ENCODE measurements at places on chromosomes 1 and 21.
A peak's percentile ranks its signal among the peaks of the same experiment; 100 is the strongest.

GRCh38 chr1:12553963-12554362 lies 64.0 kb downstream of the DHRS3 start:
- no peak for DNase-seq

- DNase-seq: peak; percentile 70
Measured at GRCh38 chr1:52588535-52588934, 13.6 kb upstream of the GPX7 start.

DNA sequence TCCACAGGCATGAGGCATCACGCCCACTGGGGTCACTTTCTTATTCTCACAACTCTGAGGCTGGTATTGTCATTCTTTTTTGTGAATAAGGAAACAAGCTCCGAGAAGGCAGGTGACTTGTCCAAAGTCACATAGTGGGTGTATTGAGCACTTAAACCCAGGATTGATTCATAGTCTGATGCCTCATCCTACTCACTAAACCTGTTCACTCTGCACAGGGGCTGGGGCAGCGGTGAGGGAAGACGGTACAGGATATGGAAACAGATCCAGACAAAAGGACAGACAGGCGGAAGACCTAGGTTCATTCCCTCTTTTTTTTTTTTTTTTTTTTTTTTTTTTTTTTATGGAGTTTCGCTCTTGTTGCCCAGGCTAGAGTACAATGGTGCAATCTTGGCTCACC lies 56.6 kb downstream of the NKAIN1 start:
- DNase-seq: no peak

DNA sequence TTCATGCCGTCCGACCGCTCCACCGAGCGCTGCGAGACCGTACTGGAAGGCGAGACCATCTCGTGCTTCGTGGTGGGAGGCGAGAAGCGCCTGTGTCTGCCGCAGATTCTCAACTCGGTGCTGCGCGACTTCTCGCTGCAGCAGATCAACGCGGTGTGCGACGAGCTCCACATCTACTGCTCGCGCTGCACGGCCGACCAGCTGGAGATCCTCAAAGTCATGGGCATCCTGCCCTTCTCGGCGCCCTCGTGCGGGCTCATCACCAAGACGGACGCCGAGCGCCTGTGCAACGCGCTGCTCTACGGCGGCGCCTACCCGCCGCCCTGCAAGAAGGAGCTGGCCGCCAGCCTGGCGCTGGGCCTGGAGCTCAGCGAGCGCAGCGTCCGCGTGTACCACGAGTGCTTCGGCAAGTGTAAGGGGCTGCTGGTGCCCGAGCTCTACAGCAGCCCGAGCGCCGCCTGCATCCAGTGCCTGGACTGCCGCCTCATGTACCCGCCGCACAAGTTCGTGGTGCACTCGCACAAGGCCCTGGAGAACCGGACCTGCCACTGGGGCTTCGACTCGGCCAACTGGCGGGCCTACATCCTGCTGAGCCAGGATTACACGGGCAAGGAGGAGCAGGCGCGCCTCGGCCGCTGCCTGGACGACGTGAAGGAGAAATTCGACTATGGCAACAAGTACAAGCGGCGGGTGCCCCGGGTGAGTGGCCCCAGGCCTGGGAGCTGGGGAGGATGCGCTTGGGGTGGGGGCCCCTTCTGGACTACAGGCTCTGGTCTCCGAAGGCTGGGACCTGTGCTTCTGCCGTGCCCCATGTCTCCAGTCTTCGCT lies 1.1 kb downstream of the SKI start:
- DNase-seq: no peak

- DNase-seq: no peak
Measured at GRCh38 chr1:22349362-22350043, 102.1 kb upstream of the ZBTB40 start.

DNA sequence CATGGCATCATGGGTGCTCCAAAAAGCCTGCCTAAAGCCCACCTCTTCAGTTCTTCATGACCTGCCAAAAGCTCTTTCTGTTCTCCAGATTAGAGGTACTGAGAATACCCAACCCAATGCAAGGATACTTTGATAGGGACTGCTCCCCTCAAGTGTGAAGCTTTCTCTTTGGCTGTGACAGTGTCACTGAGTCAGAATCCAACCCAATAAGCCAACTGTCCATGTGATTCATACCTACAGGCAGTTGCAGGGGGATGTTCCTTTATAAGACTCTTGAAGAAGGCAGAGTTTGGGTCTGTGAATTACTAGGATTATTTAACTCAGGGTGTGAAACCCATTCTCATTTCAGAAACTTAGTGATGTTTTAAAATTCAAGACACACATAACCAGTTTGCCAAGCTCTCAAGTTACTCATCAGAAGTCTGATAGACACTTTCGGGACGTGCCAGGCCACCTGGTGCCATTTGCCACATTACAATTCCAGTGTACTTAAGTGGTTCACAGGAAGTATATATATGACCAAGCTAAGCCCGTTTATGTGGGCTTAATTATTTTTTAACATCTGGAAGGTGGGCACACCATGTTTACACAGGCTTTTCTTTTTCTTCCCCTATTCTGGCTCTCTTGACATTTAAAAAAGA lies 265.8 kb downstream of the NFIA start:
- DNase-seq: no peak

DNA sequence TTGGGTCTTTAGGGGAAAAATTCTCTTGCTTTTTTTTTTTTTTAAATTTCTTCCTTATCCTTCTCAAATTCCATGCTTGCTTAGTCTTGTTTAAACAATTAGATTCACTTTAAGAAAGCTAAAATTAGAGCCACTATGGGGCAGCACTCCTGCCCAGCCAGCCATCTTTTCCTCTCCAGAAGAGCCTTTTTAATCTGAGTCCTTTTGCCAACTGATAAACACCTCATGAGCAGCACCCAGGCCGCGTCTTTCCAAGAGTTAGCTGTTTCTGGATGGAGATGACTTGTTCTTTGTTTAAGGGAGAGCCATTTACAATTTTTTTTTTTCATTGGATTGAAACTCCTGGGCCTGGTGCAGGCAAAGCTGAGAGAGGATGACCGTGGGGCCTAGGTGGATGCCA lies 53.3 kb upstream of the TSPAN2 start:
- DNase-seq: no peak

- DNase-seq: peak; percentile 14
Measured at GRCh38 chr1:39258146-39258924, 53.8 kb downstream of the MACF1 start.

DNA sequence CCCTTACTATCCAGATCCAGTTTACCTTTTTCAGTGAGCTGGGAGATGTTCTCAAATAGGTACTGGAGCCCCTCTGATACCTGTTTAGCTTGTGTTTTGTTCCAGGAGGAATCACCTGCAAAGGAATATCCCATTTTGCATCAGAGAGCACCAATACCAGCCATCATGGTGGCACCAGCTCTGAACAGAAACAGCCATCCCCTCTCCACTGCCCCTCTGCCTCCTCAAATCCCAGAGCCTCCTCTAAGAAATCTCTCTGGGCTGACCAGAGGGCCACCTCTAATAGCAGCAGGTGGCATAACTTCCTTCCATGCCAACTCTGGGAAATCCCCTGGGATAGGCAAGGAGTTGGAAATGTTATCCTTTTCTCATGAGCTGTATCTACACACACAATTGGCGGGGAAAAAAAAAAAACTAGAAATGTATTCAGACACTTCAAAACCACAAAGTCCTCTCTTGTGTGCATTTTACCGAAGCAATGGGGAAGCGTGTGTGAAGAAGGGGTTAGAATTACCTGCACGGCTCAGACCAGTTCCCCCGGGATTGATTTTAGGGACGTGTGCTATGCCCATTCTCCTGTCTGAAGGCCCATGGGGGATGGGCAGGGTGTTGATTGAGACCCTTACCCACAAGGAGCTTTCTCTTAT lies 2.4 kb downstream of the PGLYRP4 start:
- no peak for DNase-seq

DNA sequence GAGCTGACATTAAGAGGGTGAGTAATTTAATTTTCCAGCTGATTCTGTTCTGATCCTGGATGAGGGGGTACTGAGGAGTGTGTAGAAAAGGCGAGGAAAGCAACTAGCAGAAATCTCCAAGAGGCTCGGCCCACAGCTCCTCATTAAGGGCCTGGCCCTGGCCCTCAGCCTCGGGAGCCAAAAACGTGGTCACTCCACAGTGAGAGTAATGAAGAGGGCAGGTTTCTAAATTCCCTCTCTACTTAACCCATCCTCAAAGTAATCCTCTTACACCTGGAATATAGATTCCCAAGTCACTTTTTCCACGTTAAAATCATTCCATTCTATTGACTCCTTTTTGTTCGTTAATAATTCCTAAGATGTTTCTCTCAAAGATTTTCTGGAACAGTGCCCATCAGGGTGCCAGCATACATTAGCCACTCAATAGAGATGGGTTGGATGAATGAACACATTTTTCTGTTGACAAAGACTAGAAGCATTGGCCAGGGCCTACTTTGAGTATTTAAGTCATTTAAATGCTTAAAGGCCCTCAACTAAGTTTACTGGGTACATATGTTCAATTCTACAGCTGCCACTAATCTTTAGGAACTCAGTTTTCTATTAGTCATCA lies 1.1 kb upstream of the COL11A1 start:
- no peak for DNase-seq

- no peak for DNase-seq
Measured at GRCh38 chr1:15405106-15405850, 4.4 kb upstream of the EFHD2 start.

GRCh38 chr1:96360036-96360795 lies 361.4 kb upstream of the PTBP2 start:
- no peak for DNase-seq

- DNase-seq: no peak
Measured at GRCh38 chr1:30801771-30802198, 44.2 kb upstream of the LAPTM5 start.

DNA sequence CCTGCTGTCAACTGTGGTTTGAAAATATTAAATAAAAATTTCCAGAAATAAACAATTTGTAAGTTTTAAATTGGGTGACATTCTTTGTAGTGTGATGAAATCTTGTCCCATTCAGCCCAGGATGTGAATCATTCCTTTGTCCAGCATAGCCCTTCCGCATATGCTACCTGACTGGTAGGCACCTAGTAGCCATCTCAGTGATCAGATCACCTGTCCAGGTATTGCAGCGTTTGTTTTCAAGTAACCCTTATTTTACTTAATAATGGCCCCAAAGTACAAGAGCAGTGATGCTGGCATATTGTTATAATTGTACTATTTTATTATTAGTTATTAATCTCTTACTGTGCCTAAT lies 351.6 kb upstream of the B3GALT2 start:
- no peak for DNase-seq

DNA sequence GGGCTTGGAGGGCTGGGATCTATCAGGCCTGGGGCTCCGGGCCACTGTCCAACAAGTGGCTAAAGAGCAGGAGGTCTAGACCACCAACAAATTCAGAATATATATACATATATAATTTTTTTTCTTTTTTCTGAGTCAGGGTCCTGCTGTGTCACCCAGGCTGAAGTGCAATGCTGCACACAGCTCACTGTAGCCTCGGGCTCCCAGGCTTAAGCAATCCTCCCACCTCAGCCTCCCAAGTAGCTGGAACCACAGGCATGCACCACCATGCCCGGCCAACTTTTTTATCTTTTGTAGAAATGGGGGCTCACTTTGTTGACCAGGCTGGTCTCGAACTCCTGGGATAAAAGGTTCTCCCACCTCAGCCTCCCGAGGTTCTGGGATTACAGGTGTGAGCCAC lies 6.8 kb upstream of the LAPTM5 start:
- DNase-seq: no peak

DNA sequence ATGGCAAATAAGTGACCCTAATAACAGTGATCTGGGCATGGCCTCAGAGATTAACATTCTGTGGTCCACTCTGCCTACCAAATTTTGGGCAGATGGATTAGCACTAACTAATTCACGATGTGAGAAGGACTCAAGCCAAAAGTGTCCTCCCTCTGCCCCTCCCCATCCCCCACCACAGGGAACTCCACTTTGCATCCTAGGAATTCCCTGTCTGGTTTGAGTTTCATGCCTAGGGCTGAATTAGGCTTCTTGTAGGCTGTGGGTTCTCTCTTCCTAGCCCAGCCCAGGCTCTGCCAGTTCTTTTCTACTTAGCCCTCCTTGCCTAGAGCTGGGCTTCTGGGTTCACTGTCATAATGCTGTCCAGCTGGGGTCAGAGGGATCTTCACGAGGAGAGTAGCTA lies 64.1 kb downstream of the ATP2B4 start:
- DNase-seq: no peak

DNA sequence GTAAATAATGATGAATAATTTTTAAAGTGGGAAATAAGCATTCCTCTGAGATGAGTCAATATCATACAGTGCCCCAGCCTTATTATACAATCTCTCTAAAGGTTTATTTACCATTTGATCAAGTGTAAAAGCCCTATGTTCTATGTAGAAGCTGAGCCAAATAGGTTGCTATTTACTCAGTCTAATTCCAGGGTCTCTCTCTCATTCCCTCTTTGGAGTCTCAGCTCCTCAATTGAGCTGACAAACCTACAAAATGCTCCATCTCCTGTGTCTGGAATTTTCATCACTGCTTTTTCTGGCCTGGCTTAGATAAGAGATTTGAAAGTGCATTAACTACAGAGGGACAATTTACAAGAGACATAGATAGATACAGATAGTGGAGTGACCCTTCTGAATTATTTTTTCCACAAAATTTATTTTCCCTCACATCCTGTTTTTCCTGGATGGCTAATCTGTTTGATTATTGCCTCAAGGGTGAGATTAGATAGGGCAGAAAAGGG lies 24.8 kb upstream of the USH2A start:
- no peak for DNase-seq

DNA sequence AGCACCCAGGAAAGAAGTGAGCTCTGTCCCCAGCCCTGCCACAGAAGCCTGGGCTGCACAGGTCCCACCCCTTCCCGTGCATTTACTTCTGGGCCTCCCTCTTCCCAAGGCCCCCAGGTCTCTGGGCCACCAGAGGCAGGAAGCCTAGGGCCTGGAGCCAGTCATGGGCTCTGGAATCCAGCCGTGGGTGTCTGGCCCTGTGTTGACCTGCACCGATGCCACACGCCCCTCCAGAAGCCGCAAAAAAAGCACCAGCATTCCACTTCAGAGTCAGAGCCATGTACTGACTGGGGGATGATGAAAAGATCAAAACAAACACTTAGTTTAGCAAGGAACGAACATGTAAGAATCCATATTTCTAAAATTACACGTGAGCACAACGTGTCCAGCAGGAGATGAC lies 141.7 kb downstream of the NPHP4 start:
- DNase-seq: no peak

DNA sequence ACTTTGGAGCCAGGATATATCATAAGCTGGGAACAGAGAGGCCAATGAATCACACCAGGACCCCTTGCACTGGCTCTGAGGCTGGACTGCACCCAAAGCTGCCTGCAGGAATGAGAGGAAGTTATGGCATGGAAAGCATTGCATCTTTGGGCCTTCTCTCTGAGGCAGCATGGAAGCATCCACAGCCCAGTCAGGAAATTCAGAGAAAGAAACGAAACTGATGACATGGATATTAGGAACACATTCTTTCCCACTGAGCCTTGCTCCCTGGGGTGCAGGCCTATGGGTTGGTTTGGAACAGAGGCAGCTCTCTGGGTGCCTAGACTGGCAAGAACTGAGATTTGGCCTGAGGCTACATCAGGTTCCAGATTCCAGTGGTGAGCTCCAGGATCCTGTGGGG lies 98.6 kb downstream of the NGF start:
- DNase-seq: no peak
